T follicular helper cell (primary cell): ENCODE measurements at places on chromosomes 1 and 21.

DNA sequence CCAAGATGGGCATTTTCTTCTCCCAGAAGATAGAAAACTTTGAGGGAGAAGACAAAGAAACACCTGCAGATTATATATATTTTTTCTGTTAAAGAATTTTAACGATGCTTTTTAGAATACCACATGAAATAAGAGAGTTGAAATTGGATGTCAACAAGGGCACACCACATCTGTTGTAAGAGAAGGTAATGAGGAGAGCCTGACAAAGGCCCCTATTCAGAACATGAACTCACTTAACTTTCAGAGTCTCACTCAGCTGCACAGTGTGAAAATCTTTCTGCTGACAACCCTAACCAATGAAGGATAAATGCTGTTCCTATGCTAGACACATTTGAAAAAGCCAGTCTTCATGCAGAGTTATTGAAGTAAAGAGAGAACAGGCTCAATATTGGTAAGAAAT is 7.3 kb downstream of the KRTAP22-2 start:
- DNase-seq: no peak

- DNase-seq: no peak
Observed at GRCh38 chr21:37207441-37208009, 59.6 kb downstream of the VPS26C start.

GRCh38 chr1:33966346-33967141 is 102.7 kb downstream of the HMGB4 start:
- DNase-seq: no peak

DNA sequence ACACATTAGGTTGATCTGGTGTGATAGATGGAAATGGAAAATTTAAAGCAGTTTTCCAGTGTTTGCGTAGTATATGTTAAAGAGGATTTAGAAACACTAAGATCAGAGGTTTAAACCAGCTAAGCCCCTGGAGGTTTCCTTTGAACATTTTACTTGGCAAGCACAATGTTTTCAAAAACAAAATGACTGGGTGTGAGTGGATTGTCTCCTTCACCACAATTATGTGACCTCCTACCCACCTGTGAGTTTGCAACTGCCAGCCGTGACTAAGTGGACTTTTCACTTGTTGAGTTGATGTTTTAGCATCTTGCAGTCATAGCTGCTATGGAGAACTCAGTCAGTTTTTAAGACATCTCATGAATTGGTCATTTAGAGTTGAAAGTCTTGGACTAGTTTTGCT is 4.7 kb downstream of the CCDC190 start:
- DNase-seq: no peak

GRCh38 chr1:153670257-153670858 is 435 bp downstream of the ILF2 start:
- DNase-seq: no peak

- DNase-seq: no peak
Observed at GRCh38 chr1:73593804-73594203, 604.2 kb downstream of the LRRIQ3 start.
